ENCODE measurements at places on chromosomes 12 and 14. TPM values are rescaled to one million over a fixed set of nuclear protein-coding genes. Genes with fewer than 3 reads are reported as not detected.

Gene OR4K17
- not detected for total RNA-seq

DNA sequence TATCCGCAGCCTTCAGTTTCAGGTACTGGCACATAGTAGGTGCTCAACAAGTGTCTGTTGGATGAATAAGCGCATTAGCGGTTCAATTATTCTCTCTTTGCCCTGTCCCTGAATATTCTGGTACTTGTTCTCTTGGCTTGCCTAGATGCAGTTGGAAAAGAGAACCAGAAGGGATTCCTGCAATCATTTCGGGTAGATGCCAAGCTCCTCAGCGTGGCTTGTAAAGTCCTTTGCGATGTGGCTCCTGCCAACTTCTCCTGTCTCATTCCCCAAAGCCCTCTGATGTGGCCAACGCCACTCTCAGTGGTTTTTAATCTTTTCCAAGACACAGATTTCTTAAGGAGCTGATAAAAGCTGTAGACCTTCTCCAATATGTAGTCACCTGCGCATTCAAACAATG is 230.3 kb downstream of the SUDS3 start:
- no peak for DNase-seq

- DNase-seq, result no peak
Observed at GRCh38 chr12:127393465-127393864, 873.5 kb upstream of the TMEM132C start.

GRCh38 chr12:49672301-49673217 is 34.6 kb downstream of the FMNL3 start:
- DNase-seq, result peak; percentile 23

- DNase-seq, result no peak
Observed at GRCh38 chr12:58529897-58530741, 390.2 kb downstream of the LRIG3 start.

DNA sequence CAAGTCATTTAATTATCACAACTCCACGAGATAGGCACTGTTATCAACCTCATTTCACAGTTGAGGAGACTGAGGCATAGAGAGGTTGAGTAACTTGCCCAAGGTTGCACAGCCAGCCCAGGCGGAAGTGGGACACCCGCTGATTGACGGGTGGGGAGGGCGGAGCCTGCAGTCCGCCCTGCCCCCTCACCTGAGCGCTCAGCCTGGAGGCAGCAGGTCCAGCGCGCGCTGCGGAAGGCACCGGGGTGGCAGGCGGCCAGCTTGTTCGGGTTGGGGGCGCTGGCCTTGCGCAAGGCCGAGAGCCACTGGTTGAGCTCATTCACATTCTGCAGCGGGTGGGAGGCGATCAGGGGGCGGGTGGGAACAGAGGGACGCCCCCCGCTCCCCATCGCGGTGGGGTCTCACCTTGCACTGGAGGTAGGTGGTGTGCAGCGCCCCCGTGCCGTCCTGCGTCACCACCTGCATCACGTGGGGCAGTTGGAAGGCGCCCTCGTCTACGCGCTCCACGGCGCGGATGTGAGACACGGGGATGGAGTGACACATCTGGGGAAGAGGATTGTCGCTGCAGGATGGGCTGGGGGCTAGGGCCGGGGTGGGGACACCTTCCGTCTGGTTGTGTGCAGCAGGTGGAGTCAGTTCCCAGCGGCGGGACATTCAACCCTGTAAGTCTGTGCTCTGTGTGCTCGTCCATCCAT is 31.7 kb downstream of the RASAL1 start:
- DNase-seq, result no peak

- DNase-seq, result no peak
Observed at GRCh38 chr14:54267172-54267571, 129.6 kb upstream of the CDKN3 start.

Gene CBLN3
- total RNA-seq, result 0.13 TPM

GRCh38 chr14:64709126-64709525 is 4.9 kb downstream of the PLEKHG3 start:
- DNase-seq, result no peak

Gene GNPTAB
- 19.1 TPM for total RNA-seq

Gene LPAR5
- total RNA-seq, result under 0.01 TPM

DNA sequence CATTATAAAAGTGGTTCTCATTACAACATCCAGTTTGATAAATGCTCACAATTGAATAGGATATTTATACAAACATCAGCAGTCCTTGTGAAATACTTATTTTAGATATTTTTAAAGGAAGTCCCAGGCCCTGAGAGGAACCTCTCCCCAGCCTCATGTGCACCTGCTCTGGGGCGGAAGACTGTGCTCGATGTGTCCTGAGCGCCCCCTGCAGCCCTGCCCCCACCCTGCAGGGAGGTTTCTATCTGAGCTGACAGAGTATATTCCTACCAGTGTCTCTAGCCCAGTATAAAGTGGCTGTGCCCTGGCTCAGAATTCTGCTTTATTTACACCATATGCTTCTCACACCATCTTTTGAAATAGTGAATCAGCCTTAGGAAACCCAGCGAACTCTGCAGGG is 1349.1 kb downstream of the TMEM121 start:
- DNase-seq, result no peak

DNA sequence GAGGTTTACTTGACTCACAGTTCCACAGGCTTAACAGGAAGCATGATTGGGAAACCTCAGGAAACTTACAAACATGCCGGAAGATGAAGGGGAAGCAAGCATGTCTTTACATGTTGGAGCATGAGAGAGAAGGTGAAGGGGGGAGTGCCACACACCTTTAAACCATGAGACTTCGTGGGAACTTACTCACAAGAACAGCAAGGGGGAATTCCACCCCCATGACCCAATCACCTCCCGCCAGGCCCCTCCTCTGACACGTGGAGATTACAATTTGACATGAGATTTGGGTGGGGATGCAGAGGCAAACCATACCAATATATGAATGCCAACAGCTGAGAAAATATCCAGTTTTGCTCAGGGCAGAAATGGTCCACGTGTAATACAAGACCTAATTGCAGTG is 518.6 kb downstream of the VRK1 start:
- no peak for DNase-seq

Gene ENO2
- total RNA-seq, result 1.4 TPM

- no peak for DNase-seq
Observed at GRCh38 chr12:124797321-124797720, 66.3 kb downstream of the SCARB1 start.

- DNase-seq, result no peak
Observed at GRCh38 chr12:128388461-128389000, 121.6 kb downstream of the TMEM132C start.

DNA sequence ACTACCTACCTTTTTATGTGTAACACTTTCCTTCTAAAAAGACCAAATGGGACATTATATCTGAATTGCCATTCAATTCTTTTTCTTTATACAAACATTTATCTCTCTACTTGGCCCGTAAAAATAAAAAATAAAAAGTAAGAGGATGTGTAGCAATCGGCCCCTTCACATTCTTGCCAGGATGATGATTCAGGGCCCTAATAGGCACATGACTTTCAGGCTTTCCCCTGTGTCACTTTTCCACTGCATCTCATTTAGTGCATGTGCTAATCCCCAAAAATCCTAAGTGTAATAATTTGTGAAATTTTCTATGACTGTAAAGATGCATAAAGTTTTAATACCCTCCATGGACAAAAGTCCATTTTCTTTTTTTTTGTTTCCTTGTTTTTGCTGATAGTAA is 23.0 kb upstream of the ATP2B1 start:
- DNase-seq, result peak; percentile 21

DNA sequence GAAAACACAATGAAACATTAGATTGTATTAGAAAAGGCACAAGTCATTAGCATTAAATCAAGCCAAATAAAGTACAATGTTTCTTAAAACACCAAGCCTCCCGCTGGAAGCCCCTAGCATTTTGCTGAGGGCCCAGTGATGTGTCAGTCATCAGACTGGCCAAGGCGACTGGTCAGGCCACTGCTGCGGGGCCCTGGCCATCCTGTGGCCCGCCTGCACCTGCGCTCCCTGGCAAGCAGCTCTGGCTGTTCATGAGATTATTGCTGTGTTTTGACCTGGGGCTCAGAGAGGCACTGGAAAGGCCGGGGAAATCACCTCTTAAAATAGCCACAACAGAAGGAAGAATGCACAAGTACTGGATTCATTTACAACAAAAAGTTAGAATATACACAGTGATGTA is 24.2 kb upstream of the AMN start:
- DNase-seq, result no peak

DNA sequence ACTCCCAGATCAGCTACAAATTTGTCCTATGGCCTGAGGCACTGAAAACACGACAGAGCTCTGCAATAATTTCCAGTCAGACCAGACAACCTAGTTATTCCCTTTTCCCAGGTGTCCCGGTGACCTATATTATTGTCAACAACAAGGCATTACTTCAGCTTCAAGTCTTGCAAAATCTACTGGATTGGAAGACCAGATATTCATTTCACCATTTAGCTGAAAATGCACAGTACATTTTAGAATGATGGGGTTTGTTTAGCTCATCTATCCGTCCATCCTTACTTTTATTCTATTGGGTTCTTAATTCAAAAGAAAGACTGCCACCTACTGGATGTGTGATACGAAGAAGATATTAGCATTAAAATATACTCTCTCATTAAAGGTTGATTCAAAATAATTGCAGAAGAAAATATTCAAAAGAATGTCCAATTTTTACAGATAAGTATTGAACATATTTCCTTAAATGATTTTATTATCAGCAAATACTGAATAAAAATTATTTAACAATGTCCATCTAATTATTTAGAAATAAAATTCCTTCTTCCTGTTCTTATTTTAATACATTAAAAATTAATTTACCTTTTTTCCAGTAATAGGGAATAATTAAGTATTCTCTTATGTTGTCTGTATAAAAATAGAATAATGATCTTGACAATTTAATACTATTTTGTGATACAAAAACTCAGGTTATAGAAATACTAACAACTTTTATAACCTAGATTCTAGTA is 244.9 kb upstream of the LRIG3 start:
- DNase-seq, result peak; percentile 50

GRCh38 chr12:49549735-49550692 is 11.2 kb downstream of the KCNH3 start:
- no peak for DNase-seq

DNA sequence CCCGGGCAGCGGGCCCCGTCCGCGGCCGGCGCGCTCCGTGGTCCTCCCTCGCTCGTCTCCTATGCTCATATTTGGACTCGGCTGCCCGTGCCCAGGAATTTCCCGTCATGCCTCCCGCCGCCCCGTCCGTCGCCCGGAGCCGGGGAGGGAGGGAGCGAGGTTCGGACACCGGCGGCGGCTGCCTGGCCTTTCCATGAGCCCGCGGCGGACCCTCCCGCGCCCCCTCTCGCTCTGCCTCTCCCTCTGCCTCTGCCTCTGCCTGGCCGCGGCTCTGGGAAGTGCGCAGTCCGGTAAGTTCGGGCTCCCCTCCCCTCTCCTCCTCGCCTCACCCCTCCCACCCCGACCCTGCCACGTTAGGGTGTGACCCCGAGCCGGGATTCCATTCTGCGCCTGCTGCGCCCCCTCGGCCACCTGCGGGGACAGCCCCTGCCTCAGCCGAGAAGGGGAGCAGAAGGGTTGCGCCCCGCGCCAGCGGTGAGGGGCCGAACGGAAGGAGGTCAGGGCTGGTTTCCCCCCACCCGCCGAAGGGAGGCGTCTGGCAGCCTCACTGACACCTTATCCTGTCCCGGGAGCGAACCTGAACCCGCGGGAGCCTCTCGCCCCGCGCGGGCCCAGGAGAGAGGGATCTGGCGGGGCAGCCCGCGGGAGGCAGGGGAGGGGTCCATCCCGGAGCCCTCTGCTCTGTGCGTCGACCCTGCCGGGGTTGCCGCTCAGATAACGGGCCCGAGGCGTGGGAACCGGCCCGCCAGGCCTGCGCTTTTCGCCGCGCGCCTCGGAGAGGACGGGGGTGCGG is at the start of gene MSRB3:
TSS of gene MSRB3 (plus strand) at position 108 of the 793 bp plus-strand sequence. CDS start 29,897 bp downstream, outside the sequence.
- DNase-seq, result no peak

Gene KRT85
- total RNA-seq, result not detected

Gene LRTM2
- total RNA-seq, result not detected

- DNase-seq, result no peak
Observed at GRCh38 chr14:58865514-58866281, 227.9 kb downstream of the DACT1 start.

DNA sequence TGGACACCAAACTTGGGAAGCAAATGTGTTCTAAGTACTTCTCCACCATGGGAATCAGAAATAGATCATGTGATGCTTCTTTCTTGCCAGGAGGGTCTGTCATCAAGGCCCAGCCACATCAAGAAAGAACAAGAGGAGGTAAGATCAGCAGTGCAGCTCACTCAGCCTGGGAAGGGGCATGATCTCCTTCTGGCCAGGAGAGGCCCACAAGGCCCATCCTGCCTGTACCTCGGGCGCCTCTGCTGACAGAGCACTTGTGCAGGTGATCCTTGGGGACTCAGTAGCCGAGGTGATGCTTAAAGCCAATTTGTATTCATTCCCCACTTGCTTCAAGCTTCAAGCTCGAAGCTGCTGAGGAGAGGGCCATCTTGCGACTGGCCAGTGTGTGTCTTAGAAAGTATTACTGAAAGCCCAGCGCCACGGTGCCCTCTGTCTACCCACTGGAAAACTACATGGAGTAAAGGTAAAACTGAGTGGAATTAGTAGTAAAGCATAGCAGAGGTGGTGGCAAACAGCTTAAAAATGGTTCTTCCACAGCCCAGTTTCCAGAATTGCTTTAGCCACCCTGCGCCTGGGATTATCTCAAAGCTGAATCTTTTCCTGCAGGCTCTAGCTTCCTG is 26.2 kb downstream of the RTRAF start:
- peak; percentile 54 for DNase-seq

DNA sequence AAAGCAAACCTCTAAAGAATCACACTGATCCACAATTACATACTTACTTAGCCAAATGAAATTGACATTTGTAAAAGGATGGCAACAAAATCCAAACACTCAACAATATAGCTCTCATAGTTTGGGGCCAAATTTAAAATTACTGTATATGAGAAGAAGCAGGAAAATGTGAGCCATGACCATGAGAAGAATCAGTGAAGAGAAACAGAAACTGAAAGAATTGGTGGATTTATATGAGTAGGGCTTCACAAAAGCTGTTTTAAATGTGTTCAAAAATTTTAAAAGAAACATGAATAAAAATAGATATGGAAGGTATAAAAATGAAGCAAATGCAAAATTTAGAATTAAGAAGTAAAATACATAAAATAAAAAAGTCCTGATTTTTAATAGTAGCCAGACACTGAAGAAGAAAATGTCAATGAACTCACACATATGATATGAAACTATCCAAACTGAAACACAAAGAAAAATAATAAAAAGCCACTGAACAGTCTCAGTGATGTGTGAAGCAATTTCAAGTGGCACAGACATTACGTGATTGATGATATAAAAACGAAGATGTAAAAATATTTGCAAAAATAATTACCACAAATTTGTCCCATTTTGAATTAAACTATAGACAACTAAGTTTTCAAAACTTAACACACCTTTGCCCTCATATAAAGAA is 87.9 kb upstream of the MDGA2 start:
- DNase-seq, result no peak

Measured in dermis microvascular lymphatic vessel endothelial cell (primary cell).